Central memory CD8-positive, alpha-beta T cell (primary cell): ENCODE measurements at places on chromosomes 6 and 20.

DNA sequence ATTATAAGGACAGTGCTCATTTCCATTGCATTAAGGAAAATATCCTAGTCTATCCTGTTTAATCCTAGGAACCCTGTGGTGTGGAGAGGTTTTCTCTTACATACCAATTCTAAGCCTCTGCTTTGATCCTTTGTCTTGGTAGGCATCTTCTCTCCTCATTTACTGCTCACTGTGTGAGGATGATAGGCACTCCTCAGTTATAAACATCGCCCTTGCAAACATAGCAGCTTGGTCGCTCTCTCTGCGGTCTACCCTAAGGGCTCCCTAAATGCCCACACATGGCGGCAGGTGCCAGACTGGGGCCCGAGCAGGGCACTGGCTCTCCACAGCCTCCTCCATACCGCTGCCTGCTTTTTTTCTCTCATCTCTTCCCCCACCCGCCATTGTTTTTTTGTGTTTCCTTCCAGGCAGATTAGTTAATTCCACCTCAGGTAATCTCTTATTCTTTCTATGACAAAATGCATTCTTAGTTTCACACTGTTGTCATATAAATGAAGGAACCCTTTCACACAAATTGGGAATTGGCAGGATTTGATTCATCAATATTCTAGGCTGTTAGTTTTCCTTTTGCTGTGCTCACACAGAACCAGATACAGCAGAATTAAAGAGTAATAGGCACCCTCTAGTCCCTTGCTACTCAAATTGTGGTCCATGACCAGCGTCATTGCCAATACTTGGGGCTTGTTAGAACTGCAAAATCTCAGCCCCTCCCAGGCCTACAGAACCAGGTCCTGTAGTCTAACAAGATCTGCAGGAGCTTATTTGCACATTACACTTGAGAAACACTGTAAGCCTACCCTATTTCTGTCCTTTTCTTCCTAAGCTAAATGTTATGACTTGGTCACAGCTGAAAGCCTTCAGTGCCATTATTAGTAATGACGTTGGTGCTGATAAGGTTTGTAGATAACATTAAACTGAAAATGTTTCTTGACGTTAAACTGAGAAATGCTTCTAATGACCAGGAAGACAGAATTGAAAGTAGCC lies 36.3 kb downstream of the CARMIL1 start:
- no peak for DNase-seq

- DNase-seq = no peak
Measured at GRCh38 chr20:57568088-57568896, 7.4 kb downstream of the PCK1 start.

DNA sequence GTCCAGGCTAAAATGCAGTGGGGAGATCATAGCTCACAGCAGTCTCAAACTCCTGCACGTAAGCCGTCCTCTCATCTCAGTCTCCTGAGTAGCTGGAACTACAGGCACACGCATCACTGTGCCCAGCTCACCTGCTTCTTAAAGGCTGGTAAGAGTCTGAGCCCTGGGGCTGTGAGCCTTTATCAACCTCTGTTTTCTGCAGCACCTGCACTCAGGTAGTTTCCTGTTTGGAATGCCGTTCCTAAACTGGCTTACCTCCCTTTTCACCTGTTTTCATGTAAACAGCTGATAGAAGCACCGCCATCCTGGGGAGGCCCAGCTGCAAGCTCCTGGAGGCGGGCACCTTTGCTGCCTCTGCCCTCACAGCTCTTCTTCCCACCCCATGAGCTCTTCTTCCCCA lies 45.4 kb downstream of the SLC24A3 start:
- no peak for DNase-seq

DNA sequence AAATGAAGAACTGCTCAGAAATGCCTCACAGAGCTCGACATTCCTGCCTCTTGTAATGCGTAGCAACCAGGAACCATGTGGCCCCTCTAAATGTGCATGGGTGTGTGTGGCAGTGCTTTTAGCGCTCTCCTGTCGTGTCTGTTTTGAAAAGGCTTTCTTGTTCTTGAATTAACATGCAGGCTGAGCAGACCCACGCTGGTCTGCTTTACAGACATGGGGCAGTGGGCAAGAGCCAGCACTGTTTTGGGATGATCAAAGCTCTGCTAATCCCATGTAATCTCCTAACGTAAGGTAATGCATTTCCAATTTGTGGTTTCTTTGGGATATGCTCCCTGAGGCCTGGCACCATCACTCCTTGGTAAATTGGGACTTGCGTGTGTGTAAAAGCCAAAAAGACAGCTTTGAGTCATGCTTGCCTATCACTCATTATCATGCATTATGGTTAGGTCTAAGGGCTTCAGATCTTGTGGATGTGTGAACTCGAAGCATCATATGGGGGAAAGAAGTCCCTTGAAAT lies 11.8 kb downstream of the RIPOR2 start:
- no peak for DNase-seq

GRCh38 chr6:87430499-87430898 lies 22.7 kb downstream of the CFAP206 start:
- DNase-seq = no peak

DNA sequence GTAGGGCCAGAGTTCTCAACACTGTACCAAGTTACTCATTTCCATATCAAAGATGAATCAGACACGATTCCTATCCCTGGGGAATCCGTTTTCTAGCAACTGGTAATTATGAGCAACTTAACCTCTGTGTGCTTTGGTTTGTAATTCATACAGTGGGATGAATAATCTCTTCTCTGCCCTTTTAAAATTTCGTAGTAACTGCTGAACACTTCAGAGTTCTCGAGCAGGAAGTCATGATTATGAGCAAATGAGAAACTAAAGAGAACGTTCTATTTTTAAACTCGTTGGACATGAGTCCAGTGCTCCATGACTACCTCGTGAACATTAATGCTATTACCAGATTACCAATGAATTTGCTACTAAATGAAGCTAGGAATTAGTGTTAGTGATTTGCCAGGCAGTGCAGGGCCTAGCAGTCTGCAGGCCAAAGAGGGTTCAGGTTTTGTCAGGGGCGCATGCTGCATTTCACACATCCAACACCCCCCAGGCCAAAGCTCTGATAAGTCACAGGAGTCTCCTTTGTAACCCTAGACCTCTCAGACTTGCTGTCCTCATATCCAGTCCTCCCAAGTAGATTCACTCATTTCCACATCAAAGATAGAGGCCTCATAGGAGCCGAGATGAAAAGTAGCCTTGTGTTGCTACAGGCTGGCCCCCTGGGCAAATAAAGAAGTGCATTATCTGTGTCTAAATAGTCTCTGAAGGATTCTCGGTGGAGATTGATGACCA lies 45.8 kb upstream of the VSTM2L start:
- no peak for DNase-seq

GRCh38 chr6:119830494-119831295 lies 481.1 kb upstream of the MAN1A1 start:
- DNase-seq = no peak

DNA sequence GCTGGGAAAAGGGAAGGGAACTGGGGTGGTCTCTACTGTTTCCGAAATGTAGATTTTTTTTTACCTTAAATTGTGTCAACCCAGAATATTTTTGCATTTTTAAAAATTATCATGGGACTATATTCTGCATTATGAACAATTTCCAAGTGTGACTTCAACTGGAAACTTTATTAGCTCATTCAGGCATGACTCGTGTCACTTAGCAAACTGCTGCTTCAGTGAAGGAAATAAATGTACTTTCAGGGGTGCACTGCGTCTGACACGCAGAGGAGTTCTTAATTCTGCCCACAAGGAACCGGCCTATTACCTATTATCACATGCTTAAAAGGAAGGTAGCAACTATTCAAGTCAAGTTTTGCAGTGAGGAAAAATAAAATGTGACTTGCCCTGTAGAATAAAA lies 291.3 kb upstream of the PRDM1 start:
- DNase-seq = no peak

- DNase-seq = no peak
Measured at GRCh38 chr6:107179004-107179403, 63.7 kb upstream of the BEND3 start.

GRCh38 chr6:143039548-143039947 lies 21.1 kb upstream of the AIG1 start:
- DNase-seq = no peak

DNA sequence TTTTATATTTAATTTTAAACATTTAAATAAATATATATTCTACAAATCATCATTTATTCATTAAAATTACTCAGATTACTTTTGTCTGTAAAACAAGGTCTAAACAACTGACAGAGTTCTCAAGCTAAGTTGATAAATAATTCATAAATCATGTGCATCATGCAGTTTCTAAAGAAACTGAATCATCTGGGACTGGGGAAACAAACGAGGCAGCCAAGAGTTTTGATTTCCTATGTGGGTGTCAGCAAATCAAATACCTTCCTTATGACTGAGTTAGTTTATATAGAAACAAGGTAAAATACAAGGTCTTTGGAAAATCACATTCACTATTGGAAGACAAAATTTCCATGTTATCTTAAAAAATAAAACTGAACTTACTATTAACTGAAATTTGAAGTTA lies 149.9 kb upstream of the BEND6 start:
- DNase-seq = no peak

DNA sequence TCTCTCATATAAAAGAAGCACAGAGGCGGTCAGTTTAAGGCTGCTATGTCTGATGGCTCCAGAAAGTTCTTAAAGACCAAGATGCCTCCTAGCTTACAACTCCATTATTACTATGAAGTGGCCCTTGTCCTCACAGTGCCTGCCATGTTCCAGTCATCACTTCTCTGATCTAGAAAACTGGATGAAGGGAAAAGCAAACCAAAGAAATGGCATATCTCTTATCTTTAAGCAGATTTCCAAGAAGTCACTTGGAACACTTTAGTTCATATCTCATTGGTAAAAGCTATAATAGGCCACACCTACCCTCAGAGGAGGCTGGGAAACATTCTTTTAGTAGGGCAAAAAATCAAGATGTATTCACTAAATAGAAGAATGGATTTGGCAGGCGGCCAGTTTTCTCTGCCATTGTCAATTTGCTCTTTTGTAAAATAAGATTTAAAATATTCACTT lies 289.6 kb downstream of the TBC1D7 start:
- no peak for DNase-seq

- DNase-seq = no peak
Measured at GRCh38 chr20:59997896-59998295, 39.7 kb downstream of the CDH26 start.

- DNase-seq = no peak
Measured at GRCh38 chr6:151027295-151027747, 161.8 kb downstream of the MTHFD1L start.

DNA sequence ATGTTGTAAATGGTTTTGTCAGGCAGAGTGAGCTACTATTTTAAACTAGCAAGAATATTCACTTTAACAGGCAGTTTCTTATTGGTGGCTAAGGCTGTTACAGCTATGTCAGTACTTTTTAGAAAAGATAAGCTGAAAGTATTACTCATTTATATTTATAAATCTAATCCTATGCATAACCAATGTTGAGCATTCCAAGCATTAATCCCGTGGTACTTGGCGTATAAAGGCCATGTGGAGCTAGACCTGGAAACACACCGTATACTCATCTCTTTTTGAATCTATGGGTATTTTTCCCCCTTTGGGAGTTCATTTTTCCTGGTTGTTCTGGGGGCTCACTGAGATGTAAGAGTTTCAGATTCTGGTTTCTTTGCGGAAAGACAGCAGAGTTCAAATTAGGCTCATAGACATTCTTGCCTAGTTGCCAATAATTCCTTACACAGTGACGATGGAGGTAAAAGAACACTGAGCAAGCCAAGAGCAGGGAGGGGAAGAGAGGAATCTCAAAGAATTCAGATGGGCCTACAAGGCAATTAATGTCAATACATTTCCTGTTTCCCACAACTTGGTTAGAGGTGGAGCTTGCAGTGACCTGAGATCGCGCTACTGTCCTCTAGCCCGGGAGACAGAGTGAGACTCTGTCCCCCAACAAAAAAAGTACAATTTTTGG lies 211.5 kb downstream of the SOX4 start:
- no peak for DNase-seq

GRCh38 chr6:159852877-159853276 lies 37.9 kb upstream of the MAS1 start:
- peak; percentile 4 for DNase-seq

GRCh38 chr6:16688984-16689636 lies 72.2 kb downstream of the ATXN1 start:
- no peak for DNase-seq

DNA sequence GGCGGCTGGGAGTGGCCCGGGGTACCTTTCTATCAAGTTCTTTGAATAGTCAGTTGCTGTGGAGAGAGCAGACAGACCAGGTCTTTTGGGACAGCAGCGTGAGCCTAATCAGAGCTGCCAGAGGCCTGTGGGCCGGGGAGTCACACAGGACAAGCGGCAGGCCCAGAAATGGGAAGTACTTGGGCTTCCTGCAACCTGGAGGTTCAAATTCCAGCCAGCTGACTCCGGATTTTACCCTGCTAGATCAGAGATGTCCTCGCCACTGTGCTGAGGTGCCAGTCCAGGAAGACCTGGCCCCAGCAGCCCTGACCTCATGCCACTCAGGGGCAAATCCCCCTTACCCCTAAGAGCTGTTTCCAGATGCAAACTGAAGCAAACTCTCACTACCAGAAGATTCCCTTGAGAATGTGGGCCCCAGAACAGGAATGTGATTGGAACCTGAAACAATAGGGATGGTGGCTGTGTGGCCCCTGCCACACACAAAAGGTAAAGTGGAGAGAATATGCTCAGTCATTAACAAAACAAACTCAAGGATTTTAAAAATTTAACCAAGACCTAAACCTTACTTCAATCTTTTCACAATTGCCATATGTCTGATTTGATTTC lies 9.7 kb downstream of the BEND3 start:
- no peak for DNase-seq

DNA sequence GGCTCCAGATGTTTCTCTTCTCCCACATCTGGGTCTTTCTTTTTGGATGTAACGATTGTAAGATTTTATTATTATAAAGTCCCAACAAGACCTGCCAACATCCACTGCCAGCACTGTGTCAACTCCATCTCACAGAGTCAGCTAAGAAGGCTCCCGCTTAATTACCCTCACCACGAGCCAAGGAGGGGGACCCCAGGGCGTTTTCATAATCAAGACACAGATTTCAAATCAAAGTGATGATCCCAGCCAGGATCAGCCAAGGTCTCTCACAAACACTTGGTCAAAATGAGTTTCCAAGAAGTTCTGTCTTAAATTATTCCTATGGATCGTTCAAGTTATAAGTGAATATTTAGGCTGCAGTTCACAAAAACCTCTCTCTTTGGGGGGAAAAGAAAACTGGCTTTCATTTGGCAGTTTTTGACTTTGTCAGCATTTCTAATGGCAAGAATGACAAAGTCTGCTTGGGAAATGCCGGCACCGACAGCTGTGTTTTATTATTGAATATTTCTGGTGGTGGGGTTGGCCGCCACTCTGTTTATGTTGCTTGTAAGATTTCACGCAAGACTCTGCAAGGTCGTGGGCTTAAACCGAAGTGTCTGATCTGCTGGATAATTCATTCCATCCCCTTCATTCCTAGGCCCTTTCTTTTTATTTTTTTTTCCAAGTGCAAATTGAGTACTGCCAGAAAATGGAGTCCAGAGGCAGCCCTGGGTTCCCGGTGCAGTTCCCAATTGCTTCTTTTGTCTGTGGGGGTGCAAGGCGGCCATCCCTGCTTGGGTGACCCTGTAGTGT lies 170.2 kb upstream of the PMEPA1 start:
- no peak for DNase-seq

GRCh38 chr6:23879816-23880215 lies 246.2 kb upstream of the NRSN1 start:
- DNase-seq = no peak
